NCI-H1436 treated with DMSO at 0.1 percent for 48 hours (cell line): ENCODE measurements at places on chromosomes 16 and 17.

DNA sequence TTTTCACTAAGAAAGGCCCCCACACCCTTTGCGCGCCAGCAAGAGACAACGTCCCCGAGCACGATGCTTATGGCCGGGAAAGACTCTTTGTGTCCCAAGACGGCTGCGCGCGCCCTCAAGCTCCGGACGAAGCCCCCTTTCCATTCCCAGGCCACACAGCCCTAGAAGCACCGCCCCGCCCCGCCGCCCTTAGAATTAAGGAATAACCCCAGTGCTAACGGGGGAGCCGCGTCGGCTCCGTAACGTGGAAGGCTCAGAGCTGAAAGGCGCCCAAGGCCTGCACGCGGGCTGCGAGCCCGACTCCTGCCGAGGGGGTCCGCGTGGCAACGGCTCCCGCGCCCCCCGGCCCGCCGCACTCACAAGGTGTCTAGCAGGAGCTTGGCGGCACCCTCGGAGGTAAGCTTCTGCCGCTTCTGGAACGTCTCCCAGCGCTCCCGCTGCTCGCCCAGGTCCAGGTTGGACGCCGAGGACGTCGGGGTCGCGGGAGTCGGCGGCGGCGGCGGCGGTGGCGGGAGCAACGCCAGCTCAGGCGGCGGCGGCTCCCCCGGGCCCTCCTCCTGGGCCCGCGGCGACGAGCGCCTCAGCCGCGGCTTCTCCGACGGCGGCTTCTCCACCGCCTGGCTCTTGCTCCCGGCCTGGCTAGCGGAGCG, 477 bp downstream of the CENPV start:
- DNase-seq: no peak

GRCh38 chr16:11029948-11030347, 85.6 kb downstream of the CLEC16A start:
- no peak for DNase-seq

GRCh38 chr16:79535130-79535529, 65.4 kb downstream of the MAF start:
- DNase-seq: no peak

DNA sequence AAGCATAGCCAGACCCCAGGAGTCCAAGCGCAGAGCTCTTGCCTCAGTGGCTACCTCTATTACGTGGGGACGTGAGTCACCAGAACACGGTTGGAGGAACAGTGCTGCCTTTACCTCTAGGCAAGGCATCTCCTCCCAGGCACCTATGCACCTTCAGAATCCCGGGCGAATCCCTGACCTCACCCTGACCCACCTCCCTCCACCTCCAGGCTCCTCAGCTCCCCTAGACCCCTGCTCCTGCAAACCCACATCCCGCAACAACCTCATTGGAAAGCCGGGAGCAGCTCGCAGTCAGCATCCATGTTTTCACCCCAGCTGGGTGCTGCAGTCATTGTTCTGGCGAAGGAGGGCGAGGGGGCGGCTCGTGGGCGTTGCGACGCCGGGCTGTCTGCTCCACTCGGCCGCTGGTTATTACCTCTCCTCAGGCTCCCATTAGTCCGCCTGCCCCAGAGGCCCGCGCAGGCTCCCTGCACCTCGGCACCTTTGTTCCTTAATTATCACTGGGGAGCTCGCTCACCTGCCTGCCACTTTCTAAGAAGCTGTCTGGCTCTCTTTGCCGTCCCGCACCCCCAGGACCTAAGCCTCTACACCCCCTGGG, 24.6 kb upstream of the DLX4 start:
- peak; percentile 53 for DNase-seq

DNA sequence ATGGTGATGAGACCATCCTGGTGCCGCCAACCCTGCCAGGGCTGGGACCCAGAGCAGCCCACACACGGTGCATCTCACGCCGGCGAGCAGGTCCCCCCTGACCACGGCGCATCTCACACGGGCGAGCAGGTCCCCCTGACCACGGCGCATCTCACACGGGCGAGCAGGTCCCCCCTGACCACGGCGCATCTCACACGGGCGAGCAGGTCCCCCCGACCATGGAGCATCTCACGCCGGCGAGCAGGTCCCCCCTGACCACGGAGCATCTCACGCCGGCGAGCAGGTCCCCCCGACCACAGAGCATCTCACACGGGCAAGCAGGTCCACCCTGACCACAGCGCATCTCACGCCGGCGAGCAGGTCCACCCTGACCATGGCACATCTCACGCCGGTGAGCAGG, 59.2 kb downstream of the MRM3 start:
- no peak for DNase-seq

- no peak for DNase-seq
Observed at GRCh38 chr16:48479329-48479728, 94.1 kb upstream of the SIAH1 start.

DNA sequence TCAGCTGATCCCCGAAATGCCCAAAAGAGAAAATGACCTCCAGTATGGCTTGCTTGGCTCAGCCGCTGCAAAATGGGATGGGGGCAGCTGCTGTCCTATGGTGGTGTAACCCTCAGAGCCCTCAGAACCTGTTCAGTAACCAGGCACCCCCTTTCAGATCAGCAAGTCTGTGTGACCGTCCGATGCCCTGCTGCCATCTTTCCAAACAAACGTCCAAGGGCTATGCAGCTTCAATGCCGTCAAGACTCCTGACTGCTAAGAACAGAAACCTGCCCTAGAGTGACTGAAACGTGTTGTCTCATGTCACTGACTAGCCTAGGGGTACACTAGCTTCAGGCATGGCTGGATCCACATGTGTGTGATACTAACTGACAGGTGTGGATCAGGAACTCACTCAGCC, 70.4 kb downstream of the GNAO1 start:
- DNase-seq: no peak

DNA sequence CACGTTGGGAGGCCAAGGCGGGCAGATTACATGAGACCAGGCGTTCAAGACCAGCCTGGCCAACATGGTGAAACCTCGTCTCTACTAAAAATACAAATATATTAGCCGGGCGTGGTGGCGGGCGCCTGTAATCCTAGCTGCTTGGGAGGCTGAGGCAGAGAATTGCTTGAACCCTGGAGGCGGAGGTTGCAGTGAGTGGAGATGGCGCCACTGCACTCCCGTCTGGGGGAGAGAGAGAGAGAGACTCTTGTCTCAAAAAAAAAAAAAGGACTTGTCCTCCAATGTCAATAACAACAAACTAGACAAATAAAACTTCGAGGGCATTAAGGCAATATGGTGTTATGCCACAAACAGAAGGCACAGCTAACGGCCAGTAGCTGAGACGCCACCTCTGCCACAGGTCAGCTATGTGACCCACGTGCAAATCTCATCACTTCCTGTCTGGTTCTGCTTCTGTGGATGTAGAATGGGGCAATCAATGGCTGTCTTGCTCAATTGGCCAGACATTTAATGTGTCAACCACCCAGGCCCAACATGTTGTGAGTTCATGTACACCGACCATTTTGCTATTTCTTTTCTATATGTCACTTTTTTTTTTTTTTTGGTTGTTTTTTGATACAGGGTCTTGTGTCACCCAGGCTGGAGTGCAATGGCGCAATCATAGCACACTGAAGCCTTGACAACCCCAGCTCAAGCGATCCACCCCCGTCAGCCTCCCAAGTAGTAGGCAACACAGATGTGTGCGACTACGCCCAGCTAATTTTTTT, 834 bp upstream of the TXNDC11 start:
- no peak for DNase-seq

- DNase-seq: no peak
Observed at GRCh38 chr16:71956486-71956885, 43.7 kb downstream of the PKD1L3 start.

DNA sequence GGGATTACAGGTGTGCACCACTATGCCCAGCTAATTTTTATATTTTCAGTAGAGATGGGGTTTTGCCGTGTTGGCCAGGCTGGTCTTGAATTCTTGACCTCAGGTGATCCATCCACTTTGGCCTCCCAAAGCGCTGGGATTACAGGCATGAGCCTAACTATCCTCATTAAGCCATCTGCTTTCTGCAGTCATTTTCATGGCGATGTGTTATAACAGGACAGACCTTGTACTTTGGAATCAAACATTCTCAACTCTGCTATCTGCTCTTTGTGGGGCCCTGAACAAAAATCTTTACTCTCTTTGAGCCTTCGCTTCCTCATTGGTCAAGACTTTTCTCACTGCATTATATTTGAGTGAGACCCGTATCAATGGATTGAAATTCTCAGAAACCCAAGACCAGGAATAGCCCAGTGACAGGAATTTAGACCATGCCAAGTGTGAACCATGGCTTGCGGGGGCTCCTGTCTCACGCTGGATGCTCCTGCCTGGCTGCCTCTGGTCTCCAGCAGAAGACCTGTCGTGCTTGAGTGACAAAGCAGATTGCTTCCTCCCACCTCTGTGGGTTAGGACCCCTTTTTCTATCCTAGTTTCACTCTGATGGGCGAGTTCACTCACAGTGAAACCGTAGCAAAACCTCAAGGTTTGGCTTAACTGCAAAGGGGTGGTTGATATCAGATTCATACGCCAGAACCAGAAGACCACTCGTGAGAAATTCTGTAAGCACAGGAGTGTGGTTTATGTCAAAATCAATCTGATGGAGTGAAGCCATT, 519.1 kb downstream of the MAF start:
- DNase-seq: no peak

DNA sequence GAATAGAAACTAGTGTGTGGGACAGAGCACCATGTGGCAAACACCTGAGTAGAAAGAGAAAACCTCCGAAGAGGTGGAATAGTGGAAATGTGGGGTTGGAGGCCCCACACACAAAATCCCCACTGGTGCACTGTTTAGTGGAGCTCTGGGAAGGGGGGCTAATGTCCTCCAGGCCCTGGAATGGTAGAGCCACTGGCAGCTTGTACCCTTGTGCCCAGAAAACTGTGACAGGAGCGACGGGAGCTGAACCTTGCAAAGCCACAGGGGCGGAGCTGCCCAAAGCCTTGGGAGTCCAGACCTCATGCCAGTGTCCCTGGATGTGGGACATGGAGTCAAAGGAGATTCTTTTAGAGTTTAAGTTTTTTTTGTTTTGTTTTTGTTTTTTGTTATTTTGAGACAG, 50.6 kb downstream of the RNF112 start:
- no peak for DNase-seq

DNA sequence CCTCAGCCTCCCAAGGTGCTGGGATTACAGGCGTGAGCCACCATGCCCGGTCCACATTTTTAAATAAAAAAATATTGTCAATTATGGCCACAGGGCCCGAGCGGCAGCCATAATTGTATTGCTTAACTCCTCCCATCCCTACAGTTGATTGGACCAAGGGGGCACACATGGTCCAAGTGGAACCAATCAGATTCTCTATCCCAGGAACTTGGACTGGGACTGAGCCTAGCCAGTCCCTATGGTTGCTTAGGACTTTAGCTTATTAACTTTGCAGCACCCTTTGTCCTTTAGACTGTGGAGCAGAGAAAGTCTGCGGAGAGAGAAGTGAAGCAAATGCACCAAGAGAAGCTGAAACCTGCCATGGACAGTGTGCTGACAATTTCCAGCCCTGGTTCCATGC, 5.5 kb upstream of the RDM1 start:
- no peak for DNase-seq

GRCh38 chr17:32187271-32187670, 45.0 kb downstream of the RHOT1 start:
- no peak for DNase-seq

- DNase-seq: peak; percentile 89
Observed at GRCh38 chr17:77420804-77421629, 280.2 kb downstream of the SEC14L1 start.

DNA sequence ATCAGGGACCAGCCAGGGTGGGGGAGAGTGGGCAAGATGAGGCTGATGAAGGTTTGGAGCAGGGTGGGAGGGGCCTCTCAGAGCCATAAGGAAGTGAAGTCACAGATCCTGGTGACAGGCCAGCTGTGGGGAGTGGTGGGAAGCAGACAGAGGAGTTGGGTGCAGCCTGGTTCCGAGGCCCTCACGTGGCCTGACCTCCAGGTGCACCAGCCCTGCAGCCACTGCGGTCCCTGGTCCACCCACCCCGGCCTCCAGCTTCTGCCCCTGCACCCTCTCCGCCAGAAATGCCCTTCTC, 3.9 kb upstream of the ZFPM1 start:
- DNase-seq: no peak

GRCh38 chr17:20266806-20267458, 200.4 kb downstream of the LGALS9B start:
- DNase-seq: no peak

- DNase-seq: no peak
Observed at GRCh38 chr17:55005520-55005919, 37.0 kb downstream of the STXBP4 start.

DNA sequence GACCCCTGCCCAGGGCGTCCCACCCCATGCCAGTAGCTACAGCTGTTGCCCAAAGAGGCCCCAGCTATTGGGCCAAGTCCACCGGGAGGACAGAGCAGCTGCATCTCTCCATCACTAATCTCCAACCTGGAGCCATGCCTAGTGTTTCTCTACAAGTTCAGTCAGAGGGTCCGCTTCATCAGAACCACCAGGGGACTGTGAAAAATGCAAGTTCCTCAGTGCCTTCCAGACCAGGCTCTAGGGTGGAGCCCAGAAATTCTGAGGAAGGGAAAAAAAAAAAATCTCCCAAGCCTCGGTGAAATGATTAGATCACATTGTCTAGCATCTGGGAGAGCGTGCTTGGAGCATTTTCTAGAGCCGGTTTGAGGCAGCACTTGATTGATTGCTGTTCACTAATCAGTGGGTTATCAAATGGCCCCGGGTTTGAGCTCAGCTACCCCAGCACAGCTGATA, 22.4 kb upstream of the HERPUD1 start:
- DNase-seq: no peak

DNA sequence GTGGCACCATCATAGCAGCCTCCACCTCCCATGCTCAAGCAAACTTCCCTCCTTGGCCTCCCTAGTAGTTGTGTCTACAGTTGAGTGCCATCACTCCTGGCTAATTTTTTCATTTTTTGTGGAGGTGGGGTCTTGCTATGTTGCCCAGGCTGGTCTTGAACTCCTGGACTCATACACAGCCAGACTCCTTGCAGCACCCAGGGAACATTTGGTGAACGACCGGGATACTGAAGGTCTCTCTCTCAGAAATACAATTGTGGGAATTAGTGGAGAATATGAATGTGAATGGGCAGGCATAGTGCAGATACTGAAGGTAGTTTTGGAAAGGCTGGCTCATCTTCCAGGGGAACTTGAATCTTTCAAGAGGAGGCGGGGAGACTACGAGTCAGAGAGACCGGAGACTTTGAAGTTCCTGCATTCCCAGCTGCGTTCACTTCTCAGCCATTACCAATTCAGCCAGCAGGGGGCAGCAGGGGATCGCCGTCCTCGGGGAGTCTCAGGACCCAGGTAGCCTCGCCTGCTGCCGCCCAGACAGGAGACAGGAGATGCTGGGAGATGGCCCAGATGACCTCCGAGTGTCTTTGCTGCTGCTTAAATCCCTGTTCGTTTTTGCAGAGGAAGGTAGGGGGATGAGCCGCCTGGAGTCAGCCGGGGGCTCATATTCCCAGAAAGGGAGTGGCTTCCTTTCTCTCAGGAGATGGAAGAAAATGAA, 68.6 kb downstream of the HAPSTR1 start:
- no peak for DNase-seq

- no peak for DNase-seq
Observed at GRCh38 chr16:31072540-31073141, 1.4 kb downstream of the ZNF668 start.

DNA sequence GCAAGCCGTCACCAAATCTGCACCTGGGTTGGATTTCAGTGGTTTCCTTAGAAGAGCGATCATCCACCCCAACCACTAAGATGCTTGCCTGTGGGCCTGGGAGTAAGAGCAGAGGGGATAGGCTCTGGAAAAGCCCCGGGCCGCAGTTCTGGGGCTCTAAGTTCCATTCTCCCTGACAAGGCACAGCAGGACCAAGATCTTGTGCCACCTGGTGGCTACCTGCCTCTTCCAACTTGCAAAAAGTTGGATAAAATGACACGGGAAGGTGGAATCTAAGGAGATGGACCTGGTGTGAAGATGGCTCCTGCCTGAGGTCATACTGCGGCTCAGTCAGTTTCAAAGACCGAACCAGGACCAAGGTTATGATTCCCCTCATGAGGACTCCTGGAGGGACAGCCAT, 42.3 kb downstream of the ABCC12 start:
- DNase-seq: no peak
